ENCODE measurements at places on chromosomes 16 and 17.

GRCh38 chr17:79438058-79438457, 172.8 kb downstream of the RBFOX3 start:
- DNase-seq = no peak

DNA sequence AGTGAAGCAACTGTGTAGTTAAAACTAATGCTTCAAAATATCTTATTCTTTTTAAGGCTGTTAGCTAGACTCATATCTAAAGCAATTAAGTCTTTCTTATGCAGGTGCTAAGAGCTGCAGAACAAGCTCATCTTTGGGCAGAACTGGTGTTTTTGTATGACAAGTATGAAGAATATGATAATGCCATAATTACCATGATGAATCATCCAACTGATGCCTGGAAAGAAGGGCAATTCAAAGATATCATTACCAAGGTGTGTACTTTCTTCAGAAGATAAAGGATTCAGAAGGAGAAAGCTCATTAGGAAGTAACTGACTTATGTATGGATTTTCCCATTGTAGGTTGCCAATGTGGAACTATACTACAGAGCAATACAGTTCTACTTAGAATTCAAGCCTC, 23.9 kb downstream of the PTRH2 start:
- no peak for DNase-seq

DNA sequence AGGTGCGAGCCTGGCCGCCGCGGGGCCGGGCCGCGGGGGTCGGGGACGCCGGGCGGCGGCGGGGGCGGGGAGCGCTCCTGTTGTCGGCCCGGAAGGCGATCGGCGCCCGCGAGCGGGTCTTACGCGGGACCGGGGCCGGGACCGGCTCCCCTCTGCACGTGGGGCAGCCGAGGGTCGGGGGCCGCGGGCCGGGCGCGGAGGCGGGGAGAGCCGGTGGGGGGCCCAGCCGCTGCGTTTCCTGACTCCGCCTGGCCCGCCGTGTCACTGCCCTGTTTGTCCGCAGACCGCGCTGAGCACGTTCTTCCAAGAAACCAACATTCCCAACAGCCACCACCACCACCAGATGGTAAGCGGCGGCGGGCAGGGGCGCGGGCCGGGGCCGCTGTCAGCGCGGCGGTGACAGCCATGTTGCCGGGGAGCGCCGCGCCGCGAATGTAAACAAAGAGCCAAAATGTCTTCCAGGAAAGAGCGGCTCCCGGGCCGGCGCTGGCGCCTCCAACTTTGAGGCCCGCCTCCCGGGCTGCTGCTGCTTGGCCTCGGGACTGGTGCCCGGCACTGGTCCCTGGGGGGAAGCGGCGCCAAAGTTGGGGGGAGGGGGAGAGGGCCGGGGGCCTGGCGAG, 586 bp downstream of the UBALD2 start:
- no peak for DNase-seq

GRCh38 chr16:68894714-68895113, 51.4 kb downstream of the TANGO6 start:
- no peak for DNase-seq

DNA sequence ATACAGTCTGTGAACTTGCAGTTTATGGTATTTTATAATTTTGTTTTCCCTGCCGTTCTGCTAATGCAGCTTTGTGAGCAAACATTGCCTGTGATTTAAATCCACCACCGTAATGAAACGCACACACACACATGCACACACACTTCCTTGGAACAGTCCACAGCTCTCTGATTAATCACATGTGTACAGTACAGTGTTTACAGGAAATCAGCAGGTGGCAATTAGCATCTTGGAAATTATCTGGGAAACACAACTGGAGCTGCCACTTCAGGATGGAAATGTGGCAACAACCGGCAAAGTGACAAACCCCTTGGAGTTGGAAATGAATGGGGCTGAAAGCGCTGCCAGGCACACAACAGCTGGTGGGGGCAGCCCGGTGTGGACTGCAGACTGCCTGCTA, 12.9 kb upstream of the ZKSCAN2 start:
- DNase-seq = no peak

GRCh38 chr16:8926827-8927226, 36.9 kb downstream of the USP7 start:
- DNase-seq = no peak

DNA sequence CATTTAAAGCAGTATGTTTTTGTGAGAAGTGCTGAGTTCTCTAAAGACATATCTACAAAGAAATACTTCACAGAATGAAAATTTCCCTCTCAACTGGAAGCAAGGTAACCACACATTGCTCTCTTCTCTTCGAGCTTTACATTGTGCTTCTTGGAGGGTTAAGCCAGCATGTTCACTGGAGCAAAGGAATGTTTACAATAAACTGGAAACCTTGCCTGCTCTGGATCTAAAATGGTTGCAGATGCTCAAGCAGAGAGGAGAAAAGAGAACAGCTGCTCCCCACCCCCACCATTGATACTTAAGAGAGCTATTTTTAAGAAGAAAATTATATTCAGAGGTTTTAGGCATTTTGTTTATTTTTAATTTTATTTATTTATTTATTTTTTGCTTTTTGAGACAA, 213.1 kb downstream of the CEP112 start:
- no peak for DNase-seq
